ENCODE measurements at places on chromosomes 1 and 21. TPM values are rescaled to one million over a fixed set of nuclear protein-coding genes. Genes with fewer than 3 reads are reported as not detected.

GRCh38 chr1:225318706-225319575 lies 108.9 kb downstream of the LBR start:
- DNase-seq = no peak

GRCh38 chr1:2583331-2583791 lies 3.2 kb upstream of the PRXL2B start:
- no peak for DNase-seq

DNA sequence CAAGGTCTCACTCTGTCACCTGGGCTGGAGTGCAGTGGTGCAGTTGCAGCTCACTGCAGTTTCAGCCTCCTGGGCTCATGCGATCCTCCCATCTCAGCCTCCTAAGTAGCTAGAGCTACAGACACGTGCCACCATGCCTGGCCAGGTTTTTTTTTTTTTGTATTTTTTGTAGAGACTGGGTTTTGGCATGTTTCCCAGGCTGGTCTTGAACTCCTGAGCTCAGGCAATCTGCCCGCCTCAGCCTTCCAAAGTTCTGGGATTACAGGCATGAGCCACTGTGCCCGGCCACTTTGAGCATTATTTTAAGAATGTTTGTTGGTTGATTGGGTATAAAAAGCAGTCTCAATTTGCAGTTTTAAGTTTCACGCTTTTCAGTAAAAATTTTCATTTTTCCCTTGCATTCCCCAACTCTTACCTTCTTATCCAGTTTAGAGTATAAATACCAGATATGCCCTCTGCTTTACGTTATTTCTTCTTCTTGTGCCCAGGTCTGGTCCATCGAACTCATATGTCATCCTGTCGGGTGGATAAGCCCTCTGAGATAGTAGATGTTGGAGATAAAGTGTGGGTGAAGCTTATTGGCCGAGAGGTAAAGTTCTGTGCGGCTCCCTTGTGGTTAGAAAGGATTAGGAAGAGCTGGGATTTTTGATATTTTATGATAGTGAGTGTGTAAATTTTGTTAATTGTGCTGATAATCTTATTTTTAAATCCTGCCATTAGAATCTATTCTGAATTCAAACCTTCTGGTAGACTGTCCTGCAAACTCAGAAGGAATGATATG lies 36.0 kb downstream of the FABP3 start:
- DNase-seq = no peak

- DNase-seq = no peak
Measured at GRCh38 chr1:234647758-234648157, 37.8 kb upstream of the IRF2BP2 start.

Gene PLCH2
- total RNA-seq = 83.3 TPM

Gene SH2D2A
- total RNA-seq = 0.48 TPM

GRCh38 chr21:41933313-41934079 lies 20.3 kb downstream of the C2CD2 start:
- peak; percentile 54 for DNase-seq

Gene ZNF593OS
- not detected for total RNA-seq

Gene P3R3URF
- not detected for total RNA-seq

Gene HFM1
- total RNA-seq = not detected

GRCh38 chr1:41626146-41626545 lies 141.7 kb upstream of the EDN2 start:
- no peak for DNase-seq

GRCh38 chr1:117032681-117033539 lies 27.2 kb upstream of the TTF2 start:
- no peak for DNase-seq

Gene S100A7A
- total RNA-seq = 0.10 TPM

GRCh38 chr1:75127916-75128717 lies 6.1 kb upstream of the LHX8 start:
- DNase-seq = no peak

- DNase-seq = no peak
Measured at GRCh38 chr1:5455056-5455455, 537.2 kb downstream of the NPHP4 start.

Gene NBPF12
- total RNA-seq = 8.5 TPM

GRCh38 chr1:233673261-233673946 lies 59.5 kb downstream of the KCNK1 start:
- DNase-seq = no peak

- DNase-seq = no peak
Measured at GRCh38 chr1:6450943-6451373, 15.0 kb downstream of the TNFRSF25 start.

Gene ARID1A
- 90.0 TPM for total RNA-seq

Gene OR2L2
- total RNA-seq = not detected

Gene ELF3
- 33.9 TPM for total RNA-seq

GRCh38 chr1:162561616-162562469 lies at the start of gene UAP1:
Gene UAP1 (plus strand): TSS chr1:162561722. CDS start chr1:162566069, 4,347 bp downstream.
- DNase-seq = peak; percentile 77

Gene LCE1F
- total RNA-seq = not detected

Gene CFAP45
- 1.2 TPM for total RNA-seq

GRCh38 chr1:43035821-43036741 lies 77.4 kb upstream of the SLC2A1 start:
- DNase-seq = no peak

Gene OLFML2B
- total RNA-seq = 5.2 TPM

DNA sequence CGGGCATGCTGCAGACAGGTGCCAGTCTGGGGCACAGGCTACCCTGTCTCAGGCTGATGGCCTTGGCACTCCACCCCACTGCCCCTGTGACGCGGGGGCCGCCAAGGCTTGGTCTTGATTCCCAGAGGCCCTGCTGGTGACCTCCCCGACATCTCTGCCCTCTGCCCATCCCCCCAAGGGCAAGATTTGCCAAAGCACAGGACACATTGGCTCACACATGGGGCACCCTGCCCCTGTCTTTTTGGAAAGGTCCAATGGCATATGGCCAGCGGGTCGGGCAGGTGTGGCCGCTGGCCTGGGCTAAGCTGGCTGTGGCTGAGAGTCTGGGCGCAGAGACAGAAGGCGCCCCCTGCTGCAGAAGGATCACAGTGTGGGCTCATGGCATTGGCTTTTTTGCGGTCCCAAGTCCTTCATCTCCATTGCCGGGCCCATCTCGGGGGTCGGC lies 4.6 kb downstream of the MIB2 start:
- DNase-seq = peak; percentile 63

- DNase-seq = no peak
Measured at GRCh38 chr1:59302871-59303270, 6.0 kb downstream of the FGGY start.

Gene FCRL4
- not detected for total RNA-seq

Gene MYCL
- total RNA-seq = 62.7 TPM

DNA sequence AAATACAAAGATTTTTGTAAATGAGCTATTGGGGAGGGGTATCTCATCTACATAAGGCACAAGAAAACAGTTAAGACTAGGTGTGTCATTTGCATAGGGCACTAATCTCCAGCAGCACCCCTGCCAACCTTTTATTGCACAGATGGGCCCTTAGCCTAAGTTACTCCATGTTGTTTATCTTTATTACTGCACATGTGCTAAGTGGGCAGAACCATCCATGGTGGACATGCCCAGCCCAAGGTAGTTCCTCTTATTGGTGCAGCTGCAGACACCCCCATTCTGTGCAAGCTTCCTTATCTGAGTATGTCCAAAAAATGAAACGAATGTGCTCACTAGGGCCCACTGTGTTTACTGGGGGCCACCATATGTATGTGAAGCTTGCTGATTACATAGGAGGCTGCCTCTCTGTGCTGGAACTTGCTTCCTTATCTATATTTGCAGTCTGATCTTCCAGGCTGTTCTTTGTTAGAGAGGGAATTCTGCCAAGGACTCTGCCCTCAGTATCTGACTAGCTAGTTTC lies 77.3 kb upstream of the NEK7 start:
- no peak for DNase-seq

Gene LAD1
- 229 TPM for total RNA-seq

Gene ADAR
- total RNA-seq = 84.8 TPM

GRCh38 chr1:11337580-11338073 lies 64.6 kb downstream of the UBIAD1 start:
- no peak for DNase-seq

Gene RGS7
- not detected for total RNA-seq

DNA sequence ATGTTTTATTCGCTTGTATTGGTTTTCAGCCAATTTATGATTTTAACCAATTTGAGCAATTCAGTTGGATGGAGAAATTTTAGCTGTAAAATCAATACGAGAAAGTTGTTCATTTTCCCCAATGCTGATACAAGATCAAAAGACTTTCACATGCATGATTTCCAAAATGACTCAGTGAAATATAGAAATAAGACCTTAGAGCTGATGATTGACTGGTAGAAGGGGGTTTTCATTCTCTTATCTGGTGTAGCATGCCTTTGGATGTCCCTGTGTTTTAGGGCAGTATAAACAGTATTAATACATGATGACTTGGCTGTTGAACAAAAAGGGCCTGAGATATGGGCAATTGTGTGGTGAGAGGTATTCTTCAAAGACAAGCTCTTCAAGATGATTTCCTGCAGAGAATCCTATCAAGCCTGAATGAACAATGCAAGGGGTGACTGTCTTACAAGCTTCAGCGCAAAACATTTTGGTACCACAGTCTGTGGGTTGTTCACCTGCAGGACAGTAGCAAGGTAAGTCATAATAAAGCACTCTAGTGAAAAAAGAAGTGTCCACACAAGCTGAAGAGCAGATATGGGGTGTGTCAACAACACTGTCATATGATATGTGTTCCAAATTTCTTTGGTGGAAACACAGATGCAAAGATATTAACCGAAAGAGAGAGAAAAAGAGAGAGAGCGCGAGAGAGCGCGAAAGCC lies 156.2 kb downstream of the TNFSF18 start:
- DNase-seq = no peak

- peak; percentile 29 for DNase-seq
Measured at GRCh38 chr1:152946248-152946647, 758 bp upstream of the SPRR5 start.

Gene TNNI3K
- total RNA-seq = not detected

Gene LAX1
- not detected for total RNA-seq

Gene KAZN
- 33.5 TPM for total RNA-seq

DNA sequence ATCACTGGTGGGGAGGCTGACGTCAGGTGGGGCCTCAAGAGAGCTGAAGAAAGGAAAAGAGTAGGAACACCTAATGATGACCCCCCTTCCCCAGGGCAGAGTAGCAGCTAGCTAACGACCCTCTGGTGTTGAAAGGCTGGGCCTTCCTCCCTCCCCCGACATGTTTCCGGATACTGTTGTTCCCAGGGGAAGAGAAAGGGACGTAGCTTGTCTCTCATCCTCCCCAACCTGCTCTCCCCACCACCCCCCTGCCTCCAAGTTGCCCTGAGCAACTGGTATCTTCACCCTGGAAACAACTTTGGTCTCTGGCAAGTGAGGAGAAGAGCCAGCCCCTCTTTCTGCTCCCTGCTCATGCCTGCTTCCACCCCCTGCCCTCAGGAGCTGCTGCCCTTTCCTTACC lies 2.4 kb downstream of the SEMA6C start:
- DNase-seq = no peak

GRCh38 chr1:66938613-66939012 lies 13.8 kb downstream of the MIER1 start:
- DNase-seq = no peak

DNA sequence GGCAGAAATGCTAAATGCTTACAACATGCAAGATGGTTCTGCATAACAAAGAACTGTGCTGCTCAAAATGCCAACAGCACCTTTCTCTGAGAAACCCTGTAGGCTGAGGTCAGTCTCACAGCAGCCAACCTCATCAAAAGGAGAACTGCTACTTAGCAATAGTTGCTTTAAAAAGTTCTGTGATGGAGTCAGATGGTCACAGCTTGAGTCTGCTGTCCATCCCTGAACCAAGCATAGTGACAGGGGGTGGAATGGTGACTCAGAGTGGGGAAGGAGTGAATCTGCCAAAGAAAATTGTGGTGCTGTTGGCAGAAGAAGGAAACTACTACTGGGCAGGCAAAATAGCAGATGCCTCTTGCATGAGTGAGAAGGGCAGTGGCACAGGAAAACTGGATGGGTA lies 106.0 kb upstream of the FAM78B start:
- no peak for DNase-seq

GRCh38 chr1:20126806-20127440 lies 7.6 kb upstream of the PLA2G2D start:
- peak; percentile 52 for DNase-seq

Gene SFPQ
- 365 TPM for total RNA-seq

DNA sequence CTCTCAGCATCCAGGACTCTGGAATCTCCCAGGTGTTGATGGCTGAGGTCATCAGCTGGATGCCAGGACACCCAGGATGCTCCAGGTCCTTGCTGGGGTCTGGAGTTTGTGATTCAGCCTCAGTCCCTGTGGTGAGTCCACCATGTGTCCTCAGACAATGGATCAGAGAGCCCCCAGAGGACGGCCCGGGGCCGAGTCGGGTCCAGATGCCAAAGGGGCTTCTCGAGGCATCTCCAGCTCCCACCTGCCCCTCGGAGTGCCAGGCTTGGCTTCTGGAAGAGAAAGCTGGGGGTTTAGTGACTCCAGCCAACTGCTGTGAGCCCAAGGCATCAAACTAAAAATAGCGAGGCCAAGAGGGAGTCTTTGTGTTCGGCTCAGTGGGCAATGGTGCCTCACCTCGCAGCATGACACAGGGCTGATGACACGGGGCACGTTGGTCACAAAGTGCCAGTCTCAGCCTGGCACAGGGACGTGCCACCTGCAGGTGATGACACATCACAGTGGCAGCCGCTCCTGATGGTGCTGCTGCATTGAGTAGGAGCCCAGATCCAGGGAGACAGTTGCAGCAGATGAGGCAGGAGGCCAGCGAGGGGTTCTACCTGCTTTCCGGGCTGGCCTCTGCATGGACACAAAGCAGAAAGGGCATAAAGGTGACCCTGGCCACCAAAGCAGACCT lies 10.6 kb downstream of the PDE9A start:
- DNase-seq = no peak

Gene S100A7
- total RNA-seq = 12.7 TPM

DNA sequence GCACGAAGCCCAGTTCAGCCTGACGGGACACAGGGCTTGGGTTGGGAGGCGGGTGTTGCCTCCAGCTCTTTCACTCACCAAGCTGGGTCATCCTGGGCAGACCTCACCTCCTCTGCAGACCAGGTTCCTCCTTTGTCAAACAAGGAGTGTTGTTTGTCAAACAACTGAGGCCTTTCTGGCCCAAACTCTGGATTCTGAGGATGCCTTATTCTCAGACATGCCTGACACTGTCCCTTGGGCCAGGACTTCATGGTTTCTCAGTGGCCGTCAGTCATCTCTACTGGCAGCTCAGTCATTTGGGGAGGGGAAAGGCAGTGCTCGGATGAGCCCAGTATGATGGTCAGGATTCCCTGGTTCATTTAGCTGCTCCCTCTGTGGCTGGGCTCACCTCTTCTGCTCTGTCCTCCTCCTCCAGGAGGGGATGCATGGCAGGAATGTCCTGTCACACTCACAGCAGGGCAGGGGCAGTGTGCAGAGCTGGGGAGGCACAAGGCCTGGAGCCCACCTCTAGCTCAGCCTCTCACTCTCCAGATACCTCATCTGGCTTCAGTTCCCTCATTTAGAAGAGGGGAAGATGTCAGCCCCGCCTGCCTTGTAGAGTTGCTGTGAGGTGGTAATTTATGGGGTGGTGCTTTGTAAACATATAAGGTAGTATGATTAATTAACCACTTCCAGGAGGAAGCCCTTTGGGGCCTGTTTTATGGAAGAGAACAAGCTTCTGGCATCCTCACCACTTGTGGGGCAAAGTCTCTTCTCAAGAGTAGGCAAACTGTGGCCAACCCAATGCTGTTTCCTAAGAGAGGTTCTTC lies 20.6 kb downstream of the SLC2A1 start:
- peak; percentile 47 for DNase-seq

Gene ANP32E
- total RNA-seq = 7.5 TPM
